ENCODE measurements at places on chromosomes 2 and 18.

GRCh38 chr2:161005170-161005569, 155.1 kb upstream of the TANK start:
- no peak for DNase-seq

DNA sequence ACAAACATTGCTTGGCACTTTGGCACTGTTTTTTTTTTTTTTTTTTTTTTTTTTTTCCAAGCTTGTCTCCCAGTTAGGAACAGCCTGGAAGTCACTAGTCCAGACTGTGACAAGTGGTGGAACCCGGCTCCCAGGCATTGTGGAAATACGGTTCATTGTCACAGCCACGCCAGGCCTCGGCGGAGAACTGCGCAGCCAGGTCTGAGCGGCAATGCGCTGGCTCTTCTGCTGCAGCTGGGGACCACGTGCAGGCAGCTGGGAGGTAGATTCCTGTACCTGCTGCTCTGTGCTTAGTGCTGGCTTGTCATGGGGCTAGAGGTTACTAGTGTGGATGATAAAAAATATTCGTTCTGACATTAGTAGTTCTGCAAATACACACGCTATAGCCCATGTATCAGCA, 5.0 kb downstream of the NTSR2 start:
- DNase-seq, result no peak

DNA sequence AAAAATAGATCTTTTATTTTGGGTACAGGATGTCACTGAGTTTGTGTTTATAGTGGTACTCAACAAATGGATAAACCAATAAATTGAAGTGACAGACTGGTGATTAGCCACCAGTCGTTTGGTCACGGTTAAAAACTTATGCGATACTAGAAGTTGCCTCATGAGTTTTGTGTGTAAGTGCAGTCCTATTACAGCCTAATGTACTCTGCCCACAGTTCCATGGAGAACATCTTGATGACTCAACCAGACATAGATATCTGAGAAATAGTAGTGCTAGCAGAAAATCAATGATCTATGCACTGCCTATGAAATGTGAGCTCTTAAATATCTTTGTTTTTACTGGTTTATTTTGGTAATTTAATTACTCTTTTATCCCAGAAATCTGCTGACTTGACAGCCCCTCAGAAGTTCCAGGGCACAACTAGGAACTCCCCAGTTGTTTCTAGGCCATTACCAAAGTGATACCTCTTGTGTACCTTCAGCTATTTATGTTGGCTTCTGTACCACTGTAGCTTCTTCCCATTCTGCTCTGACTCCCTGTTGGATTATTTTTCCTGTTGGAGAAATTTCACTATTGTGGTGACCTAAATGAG, 209.1 kb upstream of the KCNJ3 start:
- no peak for DNase-seq

DNA sequence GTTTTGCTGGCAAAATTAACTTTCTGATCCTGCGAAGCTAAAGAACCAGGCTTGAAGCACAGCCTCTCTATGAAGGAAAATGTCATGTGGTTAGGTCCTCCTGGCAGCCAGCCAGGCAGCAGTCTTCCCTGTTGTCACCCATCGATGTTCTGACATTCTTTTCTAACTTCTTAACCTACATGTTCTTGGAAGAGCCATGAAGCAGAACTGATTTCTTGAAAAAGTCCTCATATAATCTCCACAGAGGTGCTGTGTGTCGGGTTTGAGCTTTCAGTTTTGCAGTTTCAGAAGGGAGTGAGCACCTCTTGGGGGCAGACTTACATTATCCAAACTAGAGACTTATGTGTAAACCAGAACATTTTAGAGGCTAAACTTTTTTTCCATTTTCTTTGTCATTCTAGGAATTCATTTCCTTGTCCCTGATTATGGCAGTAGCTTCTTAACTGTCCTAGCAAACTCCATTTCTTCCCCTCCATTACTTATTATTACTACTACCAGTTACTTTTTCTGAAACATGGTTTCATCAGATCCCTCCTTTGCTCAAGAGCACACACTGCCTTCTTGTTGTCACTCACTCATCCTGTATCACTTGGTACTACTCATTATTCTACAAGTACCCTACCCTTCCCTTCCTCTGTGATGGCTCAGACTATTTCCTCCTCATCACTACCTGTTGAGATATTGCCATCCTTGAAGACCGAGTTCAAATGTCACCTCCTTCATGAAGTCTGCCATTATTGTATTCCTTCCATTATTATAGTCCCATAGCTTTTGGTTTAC, 31.1 kb downstream of the DOK1 start:
- DNase-seq, result no peak

DNA sequence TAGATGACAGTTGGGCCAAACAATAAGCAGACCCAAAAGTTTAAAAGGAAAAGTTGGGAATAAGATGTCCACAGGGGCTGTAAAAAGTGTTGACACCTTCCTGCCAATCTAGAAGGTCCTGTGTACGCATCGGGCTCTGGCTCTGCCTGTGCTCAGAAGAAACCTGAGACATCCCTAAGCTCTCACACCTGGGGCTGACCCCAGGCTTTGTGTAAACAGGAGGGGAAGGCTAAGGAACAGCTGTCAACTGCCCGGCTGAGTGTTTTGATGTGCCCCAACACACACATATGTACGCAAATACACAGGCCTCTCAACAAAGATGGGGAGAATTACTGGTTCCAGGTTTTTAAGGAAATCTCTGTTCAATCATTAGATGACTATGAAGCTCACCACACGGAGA, 59.5 kb downstream of the TMEM131 start:
- DNase-seq, result no peak

DNA sequence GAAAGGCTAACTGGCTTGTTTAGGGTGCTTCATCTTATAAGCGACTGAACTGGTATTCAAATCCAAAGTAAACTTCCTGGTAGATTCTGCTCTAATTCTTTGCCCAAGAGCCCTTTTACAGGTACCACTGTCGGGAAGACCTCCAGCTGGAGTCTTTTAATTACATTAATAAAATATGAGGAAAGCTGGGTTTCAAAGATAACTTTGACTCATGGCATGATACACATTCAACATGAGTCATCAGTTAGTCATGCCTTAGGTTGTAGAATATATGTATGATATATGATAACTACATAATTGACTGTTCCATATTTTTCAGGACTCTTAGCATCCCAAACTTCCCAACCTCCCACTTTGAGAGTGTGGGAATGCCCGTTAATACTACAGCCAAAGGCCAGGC, 32.3 kb downstream of the ZCCHC2 start:
- no peak for DNase-seq

DNA sequence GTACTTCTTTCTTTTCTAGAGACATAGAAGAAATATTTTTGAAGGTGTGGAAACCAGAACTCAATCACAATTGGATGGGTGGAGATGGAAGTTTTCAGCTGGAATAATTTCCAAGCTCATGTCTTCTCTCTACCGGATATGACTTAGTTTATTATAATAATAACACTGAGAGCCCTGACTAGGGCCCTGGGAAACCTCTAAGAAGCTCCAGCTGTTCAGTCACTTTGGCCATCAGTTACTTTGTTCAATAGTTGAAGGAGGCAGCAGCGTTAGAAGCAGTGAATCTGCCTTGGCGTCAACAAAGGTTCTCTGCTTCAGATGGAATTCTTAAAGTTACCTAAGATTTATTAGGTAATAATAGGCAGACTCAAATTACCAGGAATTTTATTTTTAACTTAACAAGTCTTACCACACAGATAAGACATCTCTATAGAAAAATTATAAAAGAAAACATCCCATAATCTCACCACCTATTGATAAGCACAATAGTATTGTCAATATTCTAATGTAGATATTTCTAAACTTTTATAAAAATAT, 293.8 kb upstream of the CHAC2 start:
- DNase-seq, result no peak

DNA sequence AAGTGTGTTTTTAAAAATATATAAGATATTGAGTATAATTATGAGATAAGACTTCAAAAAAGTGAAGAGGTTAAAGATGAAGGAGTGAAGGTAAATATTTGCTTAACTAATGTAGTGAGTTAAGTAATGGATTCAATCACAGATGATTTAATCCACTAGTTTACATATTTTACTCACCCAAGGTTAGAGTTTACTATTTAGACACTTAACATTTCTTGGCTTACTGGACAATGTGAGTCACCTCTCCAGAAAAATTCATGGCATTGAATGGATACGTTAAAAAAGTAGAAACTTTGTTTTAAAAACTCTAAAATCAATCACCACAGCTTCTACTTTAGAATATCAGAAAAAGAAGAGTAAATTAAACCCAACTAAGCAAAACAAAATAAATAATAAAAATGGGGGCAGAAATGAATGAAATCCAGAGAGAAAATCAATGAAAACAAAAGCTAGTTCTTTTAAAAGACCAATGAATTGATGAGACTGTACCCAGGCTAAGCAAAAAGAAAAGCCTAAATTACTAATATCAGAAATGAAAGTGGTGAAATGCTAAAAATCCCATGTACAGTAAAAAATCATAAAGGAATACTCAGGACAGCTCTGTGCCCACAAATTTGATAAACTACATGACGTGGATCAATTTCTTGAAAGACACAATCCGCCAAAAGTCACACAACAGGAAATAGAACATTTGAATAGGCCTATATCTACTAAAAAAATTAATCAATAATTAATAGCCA, 1.9 kb upstream of the HMSD start:
- no peak for DNase-seq

DNA sequence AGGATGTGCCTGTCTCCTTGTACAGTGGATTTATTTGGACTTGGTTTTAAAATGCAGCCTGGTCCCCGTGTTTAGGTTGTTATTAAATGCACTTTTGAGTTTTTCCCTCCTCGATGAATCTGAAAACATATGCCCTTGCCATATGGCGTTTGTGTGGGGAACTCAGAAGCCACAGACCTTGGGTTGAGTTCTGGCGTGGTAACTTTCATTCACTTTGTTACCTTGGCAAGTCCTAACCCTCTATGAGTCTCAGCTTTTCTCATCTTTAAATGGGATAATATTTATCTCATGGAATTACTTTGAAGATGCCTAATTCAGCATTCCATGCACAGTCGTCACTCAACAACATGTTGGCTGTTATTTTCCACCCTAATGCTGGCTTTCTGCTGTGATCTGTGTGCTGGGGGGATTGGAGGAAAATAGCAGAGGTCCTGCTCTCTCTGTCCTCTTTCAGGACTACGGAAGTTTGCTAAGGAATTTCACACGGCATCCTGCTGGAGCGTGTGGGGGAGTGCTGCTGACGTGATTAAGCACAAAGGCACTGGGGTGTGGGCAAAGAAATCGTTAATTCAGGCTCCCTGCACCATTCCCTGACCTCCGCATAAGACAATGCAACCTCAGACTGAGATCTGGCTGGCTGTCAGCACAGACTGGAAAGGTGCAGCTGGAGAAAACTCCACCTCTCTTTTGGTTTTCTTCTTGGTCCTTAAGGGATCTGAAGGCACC, 61.7 kb downstream of the LDLRAD4 start:
- DNase-seq, result no peak

- no peak for DNase-seq
Measured at GRCh38 chr2:20514596-20515269, 67.9 kb downstream of the RHOB start.

- DNase-seq, result no peak
Measured at GRCh38 chr2:80001701-80002101, 302.9 kb downstream of the LRRTM1 start.

- DNase-seq, result no peak
Measured at GRCh38 chr18:67517444-67517765, 885 bp upstream of the DSEL start.

- DNase-seq, result no peak
Measured at GRCh38 chr2:205775097-205775877, 93.0 kb downstream of the NRP2 start.

DNA sequence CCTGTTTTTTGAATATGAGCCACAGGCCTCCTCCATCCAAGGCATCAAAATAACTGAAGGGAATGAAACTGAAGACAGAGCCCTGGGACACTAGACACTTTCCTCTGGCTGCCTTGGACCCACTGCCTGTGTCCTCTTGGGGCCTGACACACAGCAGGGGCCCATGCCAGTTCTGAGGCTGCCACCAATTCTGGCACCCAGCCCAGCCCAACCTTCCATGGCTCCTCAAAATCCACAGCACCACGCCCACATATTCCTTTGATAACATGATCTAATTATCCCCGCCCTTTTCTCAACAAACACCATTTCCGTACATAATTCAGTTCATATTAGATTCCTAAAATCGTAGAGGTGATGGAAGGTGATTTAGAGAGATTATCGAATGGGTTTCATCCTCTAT, 64.2 kb downstream of the EMX1 start:
- DNase-seq, result no peak

DNA sequence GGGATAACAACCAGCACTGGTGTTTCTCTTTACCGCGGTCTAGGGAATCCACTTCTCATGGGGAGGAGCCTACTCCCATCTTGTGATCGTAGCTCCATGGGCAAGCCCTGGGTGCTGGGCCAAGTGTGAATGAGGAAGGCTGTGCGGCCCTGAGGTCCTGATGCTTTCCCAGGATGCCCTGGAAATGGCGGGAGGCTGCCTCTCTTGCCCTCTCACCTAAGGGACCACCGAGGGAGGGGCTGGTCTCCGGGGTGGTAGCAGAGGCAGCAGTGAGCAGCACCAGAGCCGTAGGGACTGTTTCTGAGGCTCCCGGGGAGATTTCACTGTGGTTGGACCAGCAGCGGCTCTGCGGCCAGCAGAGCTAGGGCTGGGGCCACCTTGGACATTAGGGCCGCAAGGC, 15.5 kb upstream of the NPPC start:
- DNase-seq, result no peak

GRCh38 chr18:9861157-9861556, 24.6 kb upstream of the TXNDC2 start:
- no peak for DNase-seq

DNA sequence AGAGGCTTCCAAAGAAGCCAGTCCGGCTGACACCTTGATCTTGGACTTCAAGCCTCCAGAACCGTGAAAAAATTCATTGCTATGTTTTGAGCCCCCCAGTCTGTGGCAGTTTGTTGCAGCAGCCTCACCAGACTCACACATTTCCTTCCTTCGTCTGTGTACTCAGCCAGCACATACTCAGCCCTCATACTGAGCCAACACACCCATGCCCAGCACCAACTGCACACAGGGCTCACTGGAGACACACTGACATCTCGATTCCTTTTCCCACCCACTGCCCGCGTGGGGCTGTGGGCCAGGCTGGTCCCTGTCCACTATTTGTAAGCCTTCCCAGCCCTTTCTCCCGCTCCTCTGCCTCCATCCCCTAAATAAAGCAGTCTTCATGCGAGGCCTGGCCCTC, 24.1 kb upstream of the NMUR1 start:
- DNase-seq, result no peak

GRCh38 chr2:36670881-36671595, 25.5 kb upstream of the VIT start:
- no peak for DNase-seq

DNA sequence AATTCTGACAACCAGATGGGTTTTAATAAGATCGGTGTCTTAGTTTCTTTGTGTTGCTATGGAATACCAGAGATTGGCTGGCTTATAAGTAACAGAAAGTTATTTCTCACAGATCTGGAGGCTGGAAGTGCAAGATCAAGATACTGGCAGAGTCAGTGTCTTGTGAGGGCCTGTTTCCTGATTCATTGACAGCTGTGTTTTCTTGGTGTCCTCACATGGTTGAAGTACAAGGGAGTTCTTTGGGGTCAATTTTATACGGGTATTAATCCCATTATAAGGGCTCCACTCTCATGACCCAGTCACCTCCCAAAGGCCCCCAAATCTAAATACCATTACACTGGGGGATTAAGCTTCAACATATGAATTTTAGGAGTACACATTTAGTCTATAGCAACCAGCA, 421.1 kb downstream of the LRP1B start:
- DNase-seq, result no peak

GRCh38 chr2:171568089-171568488, 45.8 kb downstream of the CYBRD1 start:
- DNase-seq, result no peak
